ENCODE measurements at places on chromosomes 13 and 19.
A peak's percentile ranks its signal among the peaks of the same experiment; 100 is the strongest.

- DNase-seq = no peak
Observed at GRCh38 chr13:37364007-37364406, 234.6 kb downstream of the POSTN start.

GRCh38 chr13:46086985-46087384 is 17.8 kb downstream of the CPB2 start:
- DNase-seq = no peak

GRCh38 chr19:51027126-51027806 is 850 bp upstream of the KLK11 start:
- DNase-seq = no peak

DNA sequence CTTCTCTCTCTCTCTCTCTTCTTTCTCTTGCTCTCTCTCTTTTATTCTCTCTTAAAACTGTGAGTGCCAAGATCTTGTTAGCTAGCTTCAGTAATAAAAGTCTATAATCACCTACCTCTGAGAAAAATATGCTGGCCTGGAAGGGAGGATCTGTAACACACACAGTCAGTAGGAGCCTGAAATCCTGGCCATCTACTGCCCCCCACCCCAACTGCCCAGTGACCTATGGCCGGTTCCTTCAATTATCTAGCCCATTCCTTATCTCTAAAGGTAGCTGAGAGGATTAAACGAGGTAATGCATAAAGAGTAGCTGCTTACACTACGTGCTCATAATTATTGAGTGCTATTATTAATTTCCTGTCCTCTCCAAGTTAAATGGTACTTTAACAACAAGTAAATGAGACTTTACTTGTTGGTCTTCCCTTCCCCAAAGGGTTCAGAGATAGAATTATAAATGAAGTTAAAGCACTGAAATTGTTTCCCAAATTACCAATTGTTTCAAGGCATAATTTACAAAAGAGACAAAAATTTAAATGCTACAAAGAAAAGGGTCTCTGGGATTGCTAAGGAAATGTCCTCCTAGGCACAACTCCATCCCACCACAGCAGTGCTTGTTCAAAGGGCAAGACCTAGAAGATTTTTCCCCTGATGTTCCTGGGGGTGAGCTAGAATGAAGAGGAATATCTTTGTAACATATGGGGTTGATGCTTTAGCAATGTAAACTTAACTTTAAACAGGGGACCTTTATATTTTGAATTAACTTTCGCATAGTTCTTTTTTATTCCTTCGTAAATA is 1.8 kb downstream of the LCP1 start:
- DNase-seq = no peak

GRCh38 chr13:50125554-50126262 is 110.5 kb downstream of the KCNRG start:
- DNase-seq = peak; percentile 98

GRCh38 chr13:94537740-94538630 is 58.0 kb downstream of the TGDS start:
- no peak for DNase-seq

DNA sequence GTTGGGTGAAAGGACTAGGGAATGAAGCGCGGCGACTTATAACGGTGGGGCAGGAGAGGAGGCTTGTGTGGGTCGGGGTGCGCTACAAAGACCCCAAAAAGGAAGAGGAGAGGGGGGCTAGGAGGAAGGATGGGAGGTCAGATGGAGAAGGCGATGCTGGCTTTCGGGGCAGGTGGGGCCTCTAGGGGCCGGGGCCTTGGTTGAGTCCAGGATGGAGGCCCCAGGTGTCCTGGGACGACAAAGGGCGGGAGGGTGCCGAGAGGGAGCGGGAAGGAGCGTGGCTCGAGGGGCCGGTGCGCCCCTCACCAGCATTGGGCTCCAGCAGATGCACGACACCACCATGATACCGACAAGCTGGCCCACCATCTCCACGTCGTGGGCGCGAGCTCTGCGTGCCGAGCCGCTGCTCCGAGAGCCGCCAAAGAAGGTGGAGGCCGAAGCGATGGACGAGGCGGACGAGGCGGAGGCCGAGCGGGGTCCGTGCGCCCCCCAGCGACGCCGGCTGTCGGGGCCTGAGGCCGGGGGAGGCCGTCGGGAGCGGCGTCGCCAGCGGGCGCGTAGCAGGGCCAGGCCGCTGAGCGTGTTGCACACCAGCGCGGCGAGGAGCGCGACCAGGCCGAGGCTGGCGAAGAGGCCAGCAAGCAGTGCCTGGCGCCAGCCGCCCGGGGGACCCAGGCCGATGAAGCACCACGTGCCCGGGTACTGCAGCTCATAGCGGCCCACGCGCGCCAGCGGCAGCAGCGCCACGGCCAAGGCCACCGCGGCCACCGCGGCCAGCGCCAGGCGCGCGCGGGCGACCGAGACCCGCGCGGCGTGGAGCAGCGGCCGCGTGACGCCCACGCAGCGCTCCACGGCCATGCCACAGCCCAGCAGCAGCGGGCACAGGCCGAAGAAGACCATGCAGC is 1.8 kb downstream of the PTGER1 start:
- no peak for DNase-seq

- DNase-seq = no peak
Observed at GRCh38 chr13:79090552-79091124, 315.4 kb downstream of the RBM26 start.

DNA sequence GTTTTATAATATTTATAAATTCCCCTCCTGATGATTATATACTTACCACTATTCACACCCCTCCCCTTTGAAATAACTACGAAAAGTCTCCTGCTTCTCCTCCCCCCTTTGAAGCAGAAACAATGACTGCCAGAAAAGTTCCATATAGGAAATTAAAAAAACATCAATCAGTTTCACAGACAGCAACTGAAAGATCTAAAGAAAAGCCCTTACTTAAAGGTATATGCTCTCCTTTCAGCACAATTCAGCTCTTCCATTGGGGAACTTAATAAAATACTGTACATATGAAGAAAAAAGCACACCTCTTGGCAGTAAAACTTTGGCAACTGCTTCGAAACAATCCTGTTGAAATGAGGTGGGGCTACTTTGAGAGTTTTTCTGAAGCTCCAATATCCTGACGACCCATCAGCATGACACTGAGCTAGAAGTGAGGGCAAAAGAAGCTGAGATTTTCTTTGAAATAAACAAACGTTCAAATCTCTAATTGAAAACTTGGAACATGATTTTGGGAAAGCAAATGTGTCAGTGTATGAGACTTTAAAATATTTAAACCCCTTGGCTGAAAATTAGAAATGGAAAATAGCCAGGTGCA is 147.6 kb upstream of the RXFP2 start:
- DNase-seq = no peak

DNA sequence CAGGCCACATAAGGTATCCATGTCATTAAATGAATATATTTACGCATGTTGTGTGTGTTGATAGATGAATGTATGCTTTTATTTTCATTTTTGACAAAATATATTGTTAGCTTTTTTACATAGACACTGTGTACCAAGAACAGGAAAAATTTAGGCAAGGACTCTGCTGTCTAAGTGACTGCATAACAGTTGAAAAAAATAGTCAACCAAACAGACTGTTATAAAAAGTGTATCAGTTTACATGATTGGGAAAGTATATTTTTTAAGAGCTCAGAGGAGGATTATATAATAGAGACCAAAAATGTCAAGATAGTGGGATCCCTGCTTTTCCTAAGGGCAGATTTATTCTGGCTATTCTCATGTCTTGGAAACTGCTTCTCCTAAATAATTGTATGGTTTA is 858.0 kb downstream of the SLITRK1 start:
- no peak for DNase-seq

GRCh38 chr19:54480051-54480450 is 7.0 kb upstream of the CDC42EP5 start:
- DNase-seq = no peak

DNA sequence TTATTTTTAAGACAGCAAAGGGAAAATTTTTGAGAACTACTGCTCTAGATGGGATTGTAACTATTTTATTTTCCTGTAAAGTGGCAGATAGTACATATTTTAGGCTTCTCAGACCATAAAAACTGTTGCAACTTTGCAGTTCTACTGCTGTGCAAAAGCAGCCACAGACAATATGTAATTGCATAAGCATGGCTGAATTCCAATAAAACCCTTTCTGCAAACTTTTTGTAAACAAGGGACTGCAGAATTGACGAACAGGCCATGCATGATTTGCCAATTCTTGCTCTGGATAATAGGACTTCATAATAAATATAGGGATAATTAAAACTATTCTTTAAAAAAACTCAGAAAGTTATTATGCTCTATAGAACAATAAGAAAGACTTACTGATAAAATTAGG is 149.1 kb downstream of the SLITRK5 start:
- no peak for DNase-seq

DNA sequence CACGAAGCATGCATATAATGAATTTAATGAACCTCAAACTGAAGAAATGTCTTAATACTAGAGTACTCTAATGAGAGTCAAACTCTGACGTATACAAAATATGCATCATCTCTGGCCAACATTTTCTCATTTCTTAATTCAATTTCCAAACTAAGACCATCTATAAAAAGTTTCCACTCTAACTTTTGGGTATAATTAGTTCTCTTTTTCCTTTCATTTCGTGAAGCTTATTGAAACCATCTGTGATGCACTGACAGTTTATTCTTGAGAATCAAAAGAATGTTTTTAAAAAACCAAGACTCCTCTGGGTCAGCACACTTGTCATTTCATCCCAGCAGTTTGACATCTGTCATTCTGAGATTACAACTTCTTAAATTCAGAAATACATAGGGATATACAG is 90.0 kb downstream of the CAB39L start:
- DNase-seq = no peak

DNA sequence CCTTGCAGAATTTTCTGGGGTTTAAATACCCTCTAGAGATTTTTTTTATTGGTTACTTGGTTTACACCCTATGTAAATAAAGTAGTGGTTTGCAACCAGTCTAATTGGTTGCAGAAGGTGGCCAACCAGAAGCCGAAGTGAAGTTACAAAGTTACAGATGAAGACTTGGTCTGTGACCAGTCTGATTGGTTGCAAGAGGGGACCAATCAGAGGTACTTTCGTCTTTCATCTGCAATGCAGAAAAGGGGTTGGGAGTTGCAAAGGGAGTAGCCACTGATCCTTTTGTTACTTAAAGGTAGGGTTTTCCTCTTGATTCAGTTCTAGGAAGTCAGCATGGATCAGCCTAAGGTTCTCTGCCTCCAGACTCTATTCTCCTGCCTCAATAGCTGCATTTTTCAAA is 48.8 kb upstream of the CHST8 start:
- no peak for DNase-seq

- DNase-seq = no peak
Observed at GRCh38 chr13:79710376-79710775, 229.4 kb downstream of the NDFIP2 start.

GRCh38 chr13:33828431-33829129 is 10.6 kb downstream of the RFC3 start:
- no peak for DNase-seq

DNA sequence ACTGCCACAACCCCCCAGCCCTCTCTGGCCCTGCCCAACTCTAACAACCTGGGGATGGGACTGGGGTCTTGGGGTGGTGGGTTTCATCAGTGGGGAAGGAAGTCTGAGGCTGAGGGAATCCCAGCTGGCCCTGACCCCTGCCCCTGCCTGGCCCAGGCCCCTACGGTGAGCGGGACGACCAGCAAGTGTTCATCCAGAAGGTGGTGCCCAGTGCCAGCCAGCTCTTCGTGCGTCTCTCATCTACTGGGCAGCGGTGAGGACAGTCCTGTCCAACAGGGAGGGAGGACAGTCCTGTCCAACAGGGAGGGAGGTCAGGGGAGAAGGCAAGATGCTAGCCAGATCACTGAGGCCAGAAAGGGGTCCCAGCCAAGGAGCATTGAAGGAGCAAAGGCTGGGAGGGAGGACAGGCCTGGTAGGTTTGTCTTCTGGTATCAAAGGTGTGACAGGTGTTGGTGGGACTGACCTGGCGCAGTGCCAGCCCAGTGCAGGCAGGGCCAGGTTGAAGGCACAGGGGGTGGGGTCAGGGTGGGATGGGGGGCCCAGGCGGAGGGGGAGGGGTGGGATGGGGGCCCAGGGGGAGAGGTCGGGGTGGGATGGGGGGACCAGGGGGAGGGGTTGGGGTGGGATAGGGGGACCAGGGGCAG is 12.1 kb upstream of the LTBP4 start:
- no peak for DNase-seq

DNA sequence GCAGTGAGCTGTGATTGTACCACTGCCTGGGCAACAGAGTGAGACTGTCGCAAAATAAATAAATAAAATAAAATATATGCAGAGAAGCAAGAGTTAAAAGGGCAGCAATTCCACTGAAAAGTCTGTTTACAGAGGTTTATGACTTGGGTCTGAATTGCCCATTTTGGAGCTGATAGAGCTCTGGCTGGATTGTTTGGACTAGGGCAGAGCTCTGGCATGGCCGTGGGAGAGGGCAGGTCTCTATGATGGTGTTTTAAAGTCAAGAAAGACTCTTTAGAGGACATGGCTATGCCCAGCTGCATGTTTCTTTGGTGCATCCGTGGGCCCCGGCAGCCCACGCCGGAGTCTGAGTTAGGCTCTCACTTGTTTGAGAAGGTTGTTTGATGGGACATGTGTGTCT is 64.6 kb upstream of the C1QTNF9 start:
- no peak for DNase-seq

- DNase-seq = no peak
Observed at GRCh38 chr13:64540976-64541375, 2689.2 kb downstream of the PCDH9 start.

DNA sequence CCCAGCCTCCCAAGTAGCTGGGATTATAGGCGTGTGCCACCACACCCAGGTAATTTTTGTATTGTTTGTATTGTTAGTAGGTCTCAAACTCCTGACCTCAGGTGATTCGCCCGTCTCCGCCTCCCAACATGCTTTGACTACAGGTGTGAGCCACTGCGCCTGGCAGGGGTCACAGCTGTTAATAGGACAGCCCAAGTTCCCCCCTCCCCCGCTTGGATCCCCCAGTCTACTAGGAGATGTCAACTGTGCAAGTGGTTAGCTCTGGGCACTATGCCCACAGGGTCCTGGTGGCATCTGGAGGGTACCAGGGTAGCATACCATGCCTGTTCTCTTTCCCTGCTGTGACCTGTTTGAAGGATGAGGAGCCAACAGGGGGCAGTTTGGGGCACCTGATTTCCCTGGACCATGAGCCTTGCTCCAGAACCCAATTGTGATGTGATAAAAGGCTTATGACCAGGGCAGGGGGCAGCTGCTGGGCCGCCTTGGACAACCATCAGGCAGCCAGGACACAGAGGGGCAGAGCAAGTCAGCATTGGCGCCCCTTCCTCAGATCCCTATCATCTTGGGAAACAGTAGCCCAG is at the start of gene TSPAN16:
Gene TSPAN16, plus strand, starts transcription at position 496 of the 581 bp plus-strand sequence. CDS start 138 bp downstream, outside the sequence.
- no peak for DNase-seq
